ENCODE measurements at places on chromosomes 6 and 20. TPM values are rescaled to one million over a fixed set of nuclear protein-coding genes. Genes with fewer than 3 reads are reported as not detected.

- H3K27ac ChIP-seq, result no peak overlapping the region
- H3K27me3 ChIP-seq, result peaks cover 27% of the 10 kb centered on the region
- H3K4me3 ChIP-seq, result no peak overlapping the region
- H3K4me1 ChIP-seq, result no peaks in the 10 kb centered on the region
- no peak for DNase-seq
Measured at GRCh38 chr6:157699777-157700636, 123.0 kb upstream of the SNX9 start.

- H3K4me1 ChIP-seq, result no peaks in the 10 kb centered on the region
- no peaks in the 10 kb centered on the region for H3K27me3 ChIP-seq
Measured at GRCh38 chr6:140641412-140641811, 1267.0 kb upstream of the CITED2 start.

DNA sequence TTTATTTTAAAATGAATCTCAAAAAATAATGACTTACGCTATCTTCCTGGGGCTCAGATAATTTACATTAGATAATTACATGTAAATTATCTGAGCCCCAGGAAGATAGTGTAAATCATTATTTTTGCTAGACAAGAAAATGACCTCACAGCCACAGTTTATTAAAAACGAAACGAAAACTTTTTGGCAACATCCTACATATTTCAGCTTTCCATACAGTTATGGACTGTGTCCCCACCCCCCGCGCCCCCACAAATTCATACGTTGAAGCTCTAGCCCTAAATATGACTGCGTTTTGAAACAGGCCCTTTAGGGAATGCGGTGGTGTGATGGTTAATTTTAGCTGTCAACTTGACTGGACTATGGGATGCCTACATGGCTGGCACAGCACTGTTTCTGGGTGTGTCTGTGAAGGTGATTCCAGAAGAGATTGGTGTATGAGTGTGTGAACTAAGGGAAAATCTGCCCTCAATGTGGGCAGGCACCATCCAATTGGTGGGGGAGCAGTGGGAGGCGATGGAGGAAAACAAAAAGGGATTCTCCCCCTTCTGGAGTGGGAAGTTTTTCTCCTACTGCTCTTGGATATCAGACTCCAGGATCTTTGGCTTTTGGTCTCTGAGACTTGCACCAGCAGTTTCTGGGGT is 52.6 kb downstream of the TRPC4AP start:
- H3K36me3 ChIP-seq, result peaks cover 31% of the 10 kb centered on the region
- H3K4me1 ChIP-seq, result peaks cover 4% of the 10 kb centered on the region
- no peak overlapping the region for H3K27ac ChIP-seq
- no peak overlapping the region for H3K4me3 ChIP-seq
- DNase-seq, result no peak

GRCh38 chr6:149112976-149113375 is 204.5 kb upstream of the TAB2 start:
- H3K4me3 ChIP-seq, result no peak overlapping the region
- no peak for DNase-seq
- H3K36me3 ChIP-seq, result no peaks in the 10 kb centered on the region
- H3K27ac ChIP-seq, result no peak overlapping the region
- H3K4me1 ChIP-seq, result no peaks in the 10 kb centered on the region

- H3K27me3 ChIP-seq, result no peaks in the 10 kb centered on the region
- no peak for DNase-seq
- no peak overlapping the region for H3K27ac ChIP-seq
- peaks cover 5% of the 10 kb centered on the region for H3K4me1 ChIP-seq
- H3K4me3 ChIP-seq, result no peak overlapping the region
Measured at GRCh38 chr6:158503846-158504245, 56.0 kb upstream of the TMEM181 start.

- peaks cover 13% of the 10 kb centered on the region for H3K4me1 ChIP-seq
- no peak overlapping the region for H3K4me3 ChIP-seq
- no peak overlapping the region for H3K27ac ChIP-seq
- no peaks in the 10 kb centered on the region for H3K36me3 ChIP-seq
- no peak for DNase-seq
- peaks cover under 1% of the 10 kb centered on the region for H3K27me3 ChIP-seq
Measured at GRCh38 chr6:43953256-43953655, 174.0 kb downstream of the MRPL14 start.

DNA sequence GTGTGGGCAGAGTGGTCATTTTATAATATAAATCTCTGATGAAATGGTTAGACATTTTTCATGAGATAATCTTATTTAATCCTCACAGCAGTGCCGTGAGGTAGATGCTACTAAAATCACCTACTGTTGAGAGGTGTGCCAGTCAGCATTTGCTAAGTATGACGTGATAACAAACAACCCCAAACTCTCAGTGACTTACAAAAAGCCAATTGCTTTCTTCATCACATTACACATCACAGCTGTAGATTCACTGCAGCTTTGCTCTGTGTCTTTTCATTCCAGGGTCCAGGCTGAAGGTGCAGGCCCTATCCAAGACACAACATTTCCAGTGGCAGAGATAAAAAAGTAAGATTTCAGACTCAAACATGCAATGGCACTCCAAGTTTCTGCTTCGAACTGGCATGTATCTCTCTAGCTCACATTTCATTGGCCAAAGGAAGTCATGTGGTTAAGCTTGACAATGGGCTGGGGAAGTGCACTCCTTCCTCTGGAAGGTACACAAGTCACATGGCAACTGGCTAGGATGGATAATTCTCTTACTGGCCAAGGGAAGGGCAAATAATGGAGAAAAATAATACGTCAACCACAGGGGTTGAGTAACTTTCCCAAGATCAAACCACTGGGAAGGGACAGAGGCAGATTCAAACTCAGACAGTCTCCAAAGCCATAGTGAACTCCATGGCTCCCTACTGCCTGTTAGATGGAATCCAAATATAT is 69.5 kb upstream of the EPB41L1 start:
- peaks cover 3% of the 10 kb centered on the region for H3K27me3 ChIP-seq
- H3K4me1 ChIP-seq, result peaks cover 6% of the 10 kb centered on the region
- H3K27ac ChIP-seq, result no peak overlapping the region
- DNase-seq, result no peak

- H3K4me3 ChIP-seq, result no peak overlapping the region
- H3K4me1 ChIP-seq, result peaks cover 4% of the 10 kb centered on the region
- peaks cover 24% of the 10 kb centered on the region for H3K36me3 ChIP-seq
- no peak for DNase-seq
- H3K27ac ChIP-seq, result no peak overlapping the region
Measured at GRCh38 chr6:44390158-44390683, 2.7 kb downstream of the CDC5L start.

DNA sequence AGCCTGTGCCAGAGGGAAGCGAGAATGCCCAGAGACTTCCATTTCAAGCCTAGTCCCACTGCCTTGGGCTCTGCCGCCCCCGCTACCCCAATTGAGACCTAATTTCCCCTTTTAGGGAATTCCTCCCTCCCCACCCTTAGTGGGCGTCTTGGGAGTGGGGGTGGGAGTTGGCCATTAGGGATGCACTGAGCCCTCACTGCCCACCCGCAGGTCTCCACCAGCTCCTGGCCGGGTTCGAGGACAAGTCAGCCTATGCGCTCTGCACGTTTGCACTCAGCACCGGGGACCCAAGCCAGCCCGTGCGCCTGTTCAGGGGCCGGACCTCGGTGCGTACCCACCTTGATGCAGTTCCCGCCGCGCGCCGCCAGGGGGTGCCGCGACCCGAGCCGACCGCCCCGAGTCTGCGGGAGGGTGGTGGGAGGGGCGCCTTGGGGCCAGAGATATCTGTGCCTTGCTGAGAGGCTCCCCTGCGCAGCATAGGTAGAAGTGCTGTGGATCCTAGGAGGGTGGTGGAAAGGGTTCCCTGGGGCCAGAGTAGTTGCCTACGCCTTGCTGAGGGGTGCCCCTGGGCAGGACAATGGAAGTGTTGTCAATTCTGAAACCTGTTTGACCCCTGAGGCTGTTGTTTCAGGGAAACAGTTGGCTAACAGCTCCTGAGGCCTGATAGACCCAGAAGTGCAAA is 9.2 kb downstream of the ITPA start:
- H3K27ac ChIP-seq, result no peak overlapping the region
- no peaks in the 10 kb centered on the region for H3K27me3 ChIP-seq
- H3K4me1 ChIP-seq, result no peaks in the 10 kb centered on the region
- DNase-seq, result no peak
- H3K36me3 ChIP-seq, result peaks cover 38% of the 10 kb centered on the region

- no peaks in the 10 kb centered on the region for H3K4me1 ChIP-seq
- H3K27ac ChIP-seq, result no peak within 1 kb of the TSS
- DNase-seq, result no peak
- H3K27me3 ChIP-seq, result no peaks in the 10 kb centered on the region
- no peaks in the 10 kb centered on the region for H3K36me3 ChIP-seq
Measured at GRCh38 chr20:45701873-45702272, at the start of gene WFDC13. Gene WFDC13, plus strand, starts transcription at chr20:45702038. Its CDS starts 86 bp downstream, at chr20:45702124.

- H3K4me1 ChIP-seq, result peaks cover 16% of the 10 kb centered on the region
- H3K36me3 ChIP-seq, result no peaks in the 10 kb centered on the region
- H3K27me3 ChIP-seq, result no peaks in the 10 kb centered on the region
- no peak overlapping the region for H3K4me3 ChIP-seq
- no peak overlapping the region for H3K27ac ChIP-seq
Measured at GRCh38 chr6:139538366-139538765, 163.9 kb upstream of the CITED2 start.

DNA sequence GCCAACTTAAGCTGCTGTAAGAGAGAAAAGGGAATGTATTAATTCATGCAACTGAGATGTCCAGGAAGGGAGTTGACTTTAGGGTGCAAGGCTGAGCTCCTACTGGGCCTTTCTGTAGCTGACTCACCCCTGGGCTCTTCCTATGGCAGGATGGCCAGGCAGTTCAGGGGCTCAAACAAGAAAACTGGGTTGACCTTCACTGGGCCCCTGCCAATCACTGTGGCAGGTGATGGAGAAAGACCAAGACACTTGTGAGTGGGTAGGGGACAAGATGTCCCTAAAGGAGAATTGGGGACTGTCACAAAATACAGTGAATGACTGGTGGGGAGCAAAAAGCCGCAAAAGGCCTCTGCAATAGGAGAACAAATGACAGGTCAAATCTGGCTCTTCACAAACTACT is 21.5 kb upstream of the RALGAPA2 start:
- H3K4me3 ChIP-seq, result no peak overlapping the region
- H3K36me3 ChIP-seq, result no peaks in the 10 kb centered on the region
- no peaks in the 10 kb centered on the region for H3K27me3 ChIP-seq

- peaks cover 25% of the 10 kb centered on the region for H3K27me3 ChIP-seq
- no peaks in the 10 kb centered on the region for H3K4me1 ChIP-seq
- H3K27ac ChIP-seq, result no peak overlapping the region
- no peaks in the 10 kb centered on the region for H3K36me3 ChIP-seq
- no peak for DNase-seq
- no peak overlapping the region for H3K4me3 ChIP-seq
Measured at GRCh38 chr20:4275581-4276088, 260.3 kb upstream of the RNF24 start.

DNA sequence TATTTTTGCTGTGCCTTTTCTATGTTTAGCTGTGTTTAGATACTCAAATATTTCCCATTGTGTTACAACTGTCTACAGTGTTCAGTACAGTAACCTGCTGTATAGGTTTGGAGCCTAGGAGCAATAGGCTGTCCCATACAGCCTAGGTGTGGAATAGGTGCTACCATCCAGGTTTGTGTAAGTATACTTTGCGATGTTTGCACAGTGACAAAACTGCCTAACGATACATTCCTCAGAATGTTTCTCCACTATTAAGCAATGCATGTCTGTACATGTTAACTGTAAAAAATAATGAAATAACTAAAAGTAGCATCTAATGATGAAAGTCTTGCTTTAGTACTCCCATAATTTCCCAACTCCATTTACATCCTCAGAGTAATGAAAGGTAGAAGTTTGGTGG is 46.0 kb downstream of the SERAC1 start:
- H3K27ac ChIP-seq, result no peak overlapping the region
- DNase-seq, result no peak
- H3K4me1 ChIP-seq, result no peaks in the 10 kb centered on the region
- H3K27me3 ChIP-seq, result no peaks in the 10 kb centered on the region
- H3K36me3 ChIP-seq, result peaks cover 11% of the 10 kb centered on the region

GRCh38 chr20:59458645-59459044 is 145.7 kb upstream of the PHACTR3 start:
- H3K4me3 ChIP-seq, result no peak overlapping the region
- H3K27ac ChIP-seq, result no peak overlapping the region
- no peaks in the 10 kb centered on the region for H3K27me3 ChIP-seq
- H3K4me1 ChIP-seq, result no peaks in the 10 kb centered on the region
- no peak for DNase-seq
- no peaks in the 10 kb centered on the region for H3K36me3 ChIP-seq

DNA sequence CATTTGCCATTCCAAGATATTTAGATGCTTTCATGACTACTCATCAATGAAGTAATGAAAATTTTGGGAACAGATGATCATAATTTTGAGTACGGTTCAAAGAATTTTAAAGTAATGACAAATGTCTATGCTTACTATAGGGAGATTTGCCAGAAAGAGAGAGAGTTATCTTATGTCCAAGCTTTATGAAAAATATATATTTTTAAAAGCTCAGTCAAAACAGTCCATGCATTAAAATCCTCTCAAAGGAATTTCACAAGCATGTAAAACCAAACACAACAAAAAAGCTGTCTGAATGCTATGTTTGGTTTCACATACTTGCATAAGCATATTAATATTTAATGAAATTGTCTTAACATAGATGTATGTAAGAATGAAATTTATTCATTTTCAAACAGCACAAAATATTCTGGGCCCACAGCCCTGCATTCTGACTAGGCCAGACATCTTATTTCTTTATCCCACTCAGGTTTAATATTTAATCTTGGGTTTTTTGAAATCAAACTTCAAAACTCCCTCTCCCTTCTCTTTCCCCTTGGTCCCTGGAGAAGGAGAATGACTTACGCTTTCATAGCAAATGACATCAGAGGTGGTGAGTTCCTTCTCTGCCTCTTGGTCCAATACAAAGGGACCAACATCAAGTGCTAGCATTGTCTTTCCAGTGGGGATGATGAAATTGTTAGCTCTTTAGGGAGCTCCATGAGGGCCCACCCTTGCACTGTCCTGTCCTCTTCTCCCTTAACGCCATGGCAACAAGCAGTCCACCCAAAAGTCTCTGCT is 94.2 kb downstream of the ADAT2 start:
- no peak overlapping the region for H3K27ac ChIP-seq
- no peaks in the 10 kb centered on the region for H3K36me3 ChIP-seq

Gene ZSCAN23
- 0.89 TPM for polyA plus RNA-seq

Gene HUS1B
- polyA plus RNA-seq, result 0.39 TPM

Gene NMBR
- not detected for polyA plus RNA-seq

Gene AVP
- not detected for polyA plus RNA-seq

Gene SOBP
- polyA plus RNA-seq, result 0.99 TPM

Gene OR2J3
- polyA plus RNA-seq, result not detected

Gene FOXQ1
- polyA plus RNA-seq, result not detected

Gene BMP5
- 0.02 TPM for polyA plus RNA-seq

Gene DZANK1
- 1.1 TPM for polyA plus RNA-seq

Gene HLA-DOB
- polyA plus RNA-seq, result 1.6 TPM

Gene LY86
- not detected for polyA plus RNA-seq

Gene SAPCD1
- 2.2 TPM for polyA plus RNA-seq

Gene WFDC12
- not detected for polyA plus RNA-seq

Gene WRNIP1
- polyA plus RNA-seq, result 43.7 TPM
